ENCODE measurements at places on chromosomes 2 and 18. TPM values are rescaled to one million over a fixed set of nuclear protein-coding genes. Genes with fewer than 3 reads are reported as not detected.

DNA sequence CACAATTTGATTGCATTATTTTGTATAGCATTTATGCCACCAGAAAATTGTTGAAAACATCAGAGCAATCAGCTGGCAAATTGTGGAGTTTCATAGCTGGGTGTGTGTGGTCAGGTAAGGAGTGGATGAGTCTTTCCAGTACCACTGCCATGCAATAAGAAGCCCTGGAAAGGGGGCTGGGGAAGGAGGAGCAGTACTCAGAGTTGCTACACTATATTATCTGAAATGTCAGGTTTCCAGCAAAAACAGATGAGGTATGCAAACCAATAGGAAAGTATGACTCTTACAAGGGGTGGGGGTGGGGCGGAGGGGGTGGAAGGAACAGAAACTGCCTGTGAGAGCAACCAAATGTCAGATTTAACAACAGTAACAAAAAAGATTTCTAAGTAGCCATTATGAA is 112.2 kb downstream of the SOS1 start:
- H3K36me3 ChIP-seq: peaks cover 70% of the 10 kb centered on the region
- DNase-seq: no peak
- H3K27ac ChIP-seq: no peak overlapping the region

DNA sequence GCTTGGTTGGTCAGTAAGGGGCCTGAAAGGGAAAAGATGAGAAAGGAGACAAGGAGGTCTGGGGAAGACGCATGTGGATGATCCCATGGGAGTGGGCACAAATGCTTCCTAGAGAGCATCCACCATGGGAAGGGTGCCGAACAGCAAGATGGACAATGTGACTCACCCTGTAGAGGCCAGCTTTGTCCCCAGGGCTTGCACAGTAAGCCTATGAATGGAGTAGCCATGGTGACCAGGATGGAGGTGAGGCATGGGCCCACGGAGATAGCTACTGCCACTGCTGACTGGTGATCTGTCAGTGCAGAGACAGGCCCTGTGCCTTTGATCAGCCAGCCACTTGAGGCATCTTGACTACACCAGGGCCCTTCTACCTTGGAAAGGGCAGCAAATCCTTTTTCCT is 172.6 kb downstream of the HAUS1 start:
- H3K4me1 ChIP-seq: peaks cover 4% of the 10 kb centered on the region
- no peaks in the 10 kb centered on the region for H3K27me3 ChIP-seq
- no peak overlapping the region for H3K27ac ChIP-seq
- H3K4me3 ChIP-seq: no peak overlapping the region
- DNase-seq: no peak

- no peak overlapping the region for H3K4me3 ChIP-seq
- H3K27me3 ChIP-seq: no peaks in the 10 kb centered on the region
- DNase-seq: no peak
Observed at GRCh38 chr2:188449561-188449960, 157.9 kb downstream of the GULP1 start.

- no peaks in the 10 kb centered on the region for H3K4me1 ChIP-seq
- H3K4me3 ChIP-seq: no peak overlapping the region
- H3K27ac ChIP-seq: no peak overlapping the region
- no peak for DNase-seq
- no peaks in the 10 kb centered on the region for H3K36me3 ChIP-seq
- H3K27me3 ChIP-seq: no peaks in the 10 kb centered on the region
Observed at GRCh38 chr2:182649316-182649715, 66.7 kb upstream of the DNAJC10 start.

DNA sequence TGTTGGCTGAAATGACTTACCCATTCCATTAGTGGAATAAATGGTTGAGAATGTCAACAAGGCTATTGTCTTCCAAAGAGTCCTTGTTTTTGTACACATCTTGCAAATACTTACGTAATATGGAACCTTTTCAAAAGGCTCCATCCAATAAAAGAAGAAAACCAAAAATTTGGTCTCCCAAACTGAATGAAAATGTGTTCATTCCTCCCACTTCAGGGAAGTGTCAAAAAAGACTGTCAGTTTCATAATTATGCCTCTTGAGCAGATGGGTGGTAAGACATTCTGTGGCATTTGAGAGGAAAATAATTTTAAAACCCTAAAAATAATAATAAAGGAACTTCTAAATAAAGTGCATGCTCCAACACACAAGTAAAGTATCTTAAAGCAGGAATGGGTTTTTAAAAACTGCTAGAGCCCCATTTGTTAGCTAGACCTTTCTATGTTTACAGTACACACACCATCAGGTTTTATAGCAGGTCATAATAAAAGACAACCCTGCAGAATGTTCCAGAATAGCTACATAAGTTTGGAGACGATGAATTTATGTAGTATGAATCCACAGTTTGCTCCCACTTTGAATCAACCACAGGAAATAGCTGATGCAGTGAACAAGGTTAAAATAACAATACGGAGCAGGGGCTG is 843.7 kb downstream of the LRRTM4 start:
- no peak overlapping the region for H3K27ac ChIP-seq
- H3K4me3 ChIP-seq: no peak overlapping the region
- H3K27me3 ChIP-seq: no peaks in the 10 kb centered on the region
- H3K36me3 ChIP-seq: no peaks in the 10 kb centered on the region
- no peaks in the 10 kb centered on the region for H3K4me1 ChIP-seq

DNA sequence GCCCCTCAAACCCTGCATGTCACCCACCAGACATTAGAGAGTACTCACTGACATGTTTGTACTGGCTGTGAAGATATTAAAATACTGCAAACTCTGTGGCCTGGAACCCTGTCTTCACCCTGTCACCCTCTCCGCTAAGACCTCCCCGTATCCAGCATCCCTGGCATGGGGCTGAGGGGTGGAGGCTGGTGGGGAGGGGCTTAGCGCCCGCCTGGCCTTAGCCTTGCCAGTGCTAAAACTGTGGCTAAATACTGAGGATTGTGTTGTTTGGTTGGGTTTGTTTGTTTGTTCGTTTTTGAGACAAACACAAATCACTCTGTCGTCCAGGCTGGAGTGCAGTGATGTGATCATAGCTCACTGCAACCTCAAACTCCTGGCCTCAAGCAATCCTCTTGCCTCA is 1.8 kb downstream of the PSTPIP2 start:
- no peak overlapping the region for H3K27ac ChIP-seq
- no peak for DNase-seq
- no peak overlapping the region for H3K4me3 ChIP-seq
- H3K27me3 ChIP-seq: no peaks in the 10 kb centered on the region

DNA sequence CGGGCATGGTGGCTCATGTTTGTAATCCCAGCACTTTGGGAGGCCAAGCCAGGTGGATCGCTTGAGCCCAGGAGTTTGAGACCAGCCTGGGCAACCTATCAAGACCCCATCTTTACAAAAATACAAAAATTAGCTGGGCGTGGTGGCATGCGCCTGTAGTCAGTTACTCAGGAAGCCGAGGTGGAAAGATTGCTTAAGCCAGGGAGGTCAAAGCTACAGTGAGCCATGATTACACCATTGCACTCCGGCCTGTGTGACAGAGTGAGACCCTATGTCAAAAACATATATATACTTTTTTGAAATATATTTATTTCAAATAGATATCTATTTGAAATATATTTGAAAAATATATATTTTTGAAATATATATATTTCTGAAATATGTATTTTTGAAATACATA is 10.9 kb downstream of the OSBPL1A start:
- H3K36me3 ChIP-seq: no peaks in the 10 kb centered on the region
- DNase-seq: no peak
- H3K27ac ChIP-seq: no peak overlapping the region
- no peaks in the 10 kb centered on the region for H3K27me3 ChIP-seq

- H3K4me3 ChIP-seq: no peak overlapping the region
- peaks cover 40% of the 10 kb centered on the region for H3K36me3 ChIP-seq
- DNase-seq: peak; percentile 10
- no peak overlapping the region for H3K27ac ChIP-seq
- H3K27me3 ChIP-seq: no peaks in the 10 kb centered on the region
- H3K4me1 ChIP-seq: peaks cover 9% of the 10 kb centered on the region
Observed at GRCh38 chr18:54284981-54285785, 15.9 kb downstream of the POLI start.

GRCh38 chr2:129004485-129004884 is 685.8 kb upstream of the HS6ST1 start:
- H3K36me3 ChIP-seq: no peaks in the 10 kb centered on the region
- no peak overlapping the region for H3K4me3 ChIP-seq
- no peak for DNase-seq
- no peak overlapping the region for H3K27ac ChIP-seq
- H3K27me3 ChIP-seq: no peaks in the 10 kb centered on the region

GRCh38 chr2:62136956-62137830 is 58.7 kb upstream of the B3GNT2 start:
- H3K36me3 ChIP-seq: no peaks in the 10 kb centered on the region
- H3K4me1 ChIP-seq: no peaks in the 10 kb centered on the region
- H3K27me3 ChIP-seq: no peaks in the 10 kb centered on the region
- H3K4me3 ChIP-seq: no peak overlapping the region

DNA sequence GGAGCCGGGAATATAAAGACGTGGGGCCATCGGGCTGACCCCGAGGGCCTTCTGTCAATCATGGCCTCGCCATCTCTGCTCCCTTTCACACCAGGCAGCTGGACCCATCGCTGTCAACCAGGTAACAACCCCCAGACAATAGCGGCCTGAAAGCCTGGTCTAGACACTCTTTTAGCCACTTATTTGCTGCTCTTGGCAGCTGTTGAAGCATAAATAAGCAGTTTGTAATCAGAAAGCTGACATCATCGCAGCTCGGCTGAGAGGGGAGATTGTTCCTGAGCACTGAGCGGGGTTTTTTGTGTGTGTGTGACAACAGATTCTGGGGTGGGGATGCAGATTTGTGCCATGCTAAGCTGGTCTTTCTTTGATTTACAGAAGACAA is 423.6 kb upstream of the POU3F3 start:
- H3K36me3 ChIP-seq: no peaks in the 10 kb centered on the region
- H3K4me3 ChIP-seq: no peak overlapping the region
- H3K27ac ChIP-seq: no peak overlapping the region
- no peaks in the 10 kb centered on the region for H3K4me1 ChIP-seq
- DNase-seq: no peak

- DNase-seq: no peak
- no peaks in the 10 kb centered on the region for H3K36me3 ChIP-seq
- H3K27me3 ChIP-seq: no peaks in the 10 kb centered on the region
- no peak overlapping the region for H3K27ac ChIP-seq
- no peaks in the 10 kb centered on the region for H3K4me1 ChIP-seq
Observed at GRCh38 chr18:56443166-56443907, 195.1 kb downstream of the TXNL1 start.

GRCh38 chr18:34399892-34400291 is 175.2 kb upstream of the NOL4 start:
- no peak overlapping the region for H3K27ac ChIP-seq
- H3K4me1 ChIP-seq: no peaks in the 10 kb centered on the region
- DNase-seq: no peak
- H3K27me3 ChIP-seq: no peaks in the 10 kb centered on the region

GRCh38 chr2:220708366-220708765 is 863.7 kb downstream of the EPHA4 start:
- H3K36me3 ChIP-seq: no peaks in the 10 kb centered on the region
- no peaks in the 10 kb centered on the region for H3K27me3 ChIP-seq
- H3K27ac ChIP-seq: no peak overlapping the region
- no peak overlapping the region for H3K4me3 ChIP-seq
- no peaks in the 10 kb centered on the region for H3K4me1 ChIP-seq
- no peak for DNase-seq

- H3K4me1 ChIP-seq: no peaks in the 10 kb centered on the region
- no peak overlapping the region for H3K4me3 ChIP-seq
- H3K36me3 ChIP-seq: no peaks in the 10 kb centered on the region
- DNase-seq: no peak
- H3K27ac ChIP-seq: no peak overlapping the region
Observed at GRCh38 chr18:22829781-22830180, 103.3 kb upstream of the RBBP8 start.

GRCh38 chr2:8676921-8677645 is 4.8 kb upstream of the ID2 start:
- DNase-seq: no peak
- peaks cover 44% of the 10 kb centered on the region for H3K4me1 ChIP-seq
- H3K27me3 ChIP-seq: peaks cover 26% of the 10 kb centered on the region
- H3K4me3 ChIP-seq: no peak overlapping the region

DNA sequence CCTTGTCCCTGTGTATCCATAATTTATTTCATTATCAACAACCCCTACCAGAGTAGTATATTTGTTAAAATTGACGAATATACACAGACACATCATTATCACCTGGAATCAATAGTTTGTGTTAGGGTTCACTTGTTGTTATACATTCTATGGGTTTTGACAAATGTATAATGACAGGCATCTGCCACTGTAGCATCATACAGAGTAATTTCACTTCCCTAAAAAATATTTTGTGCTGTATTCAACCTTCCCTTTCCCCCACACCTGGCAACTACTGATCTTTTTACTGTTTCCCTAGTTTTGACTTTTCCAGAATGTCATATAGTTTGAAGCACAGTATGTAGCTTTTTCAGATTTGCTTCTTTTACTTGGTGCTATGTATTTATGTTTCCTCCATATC is 132.0 kb downstream of the ZNF804A start:
- no peak for DNase-seq
- H3K4me3 ChIP-seq: no peak overlapping the region
- H3K27me3 ChIP-seq: no peaks in the 10 kb centered on the region
- no peaks in the 10 kb centered on the region for H3K4me1 ChIP-seq

DNA sequence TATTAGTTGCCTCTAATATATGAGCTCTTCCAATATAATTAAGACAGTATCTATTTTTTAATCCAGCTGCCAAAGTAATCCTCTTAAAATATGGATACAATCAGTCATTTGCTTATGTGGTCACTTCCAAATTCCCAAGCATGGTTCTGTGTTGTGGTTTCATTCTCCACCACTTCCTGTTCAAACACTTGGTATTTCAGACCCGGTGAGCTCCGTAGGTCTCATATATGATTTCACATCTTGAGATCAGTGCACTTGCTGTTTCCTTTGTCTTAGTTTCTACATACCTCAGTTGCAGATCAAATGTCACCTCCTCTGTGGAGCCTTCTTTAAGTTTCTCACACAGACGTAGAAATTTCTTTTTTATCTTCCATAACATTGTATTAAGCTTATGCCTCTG is 254.2 kb downstream of the KCNS3 start:
- no peak overlapping the region for H3K27ac ChIP-seq
- H3K27me3 ChIP-seq: no peaks in the 10 kb centered on the region
- H3K36me3 ChIP-seq: no peaks in the 10 kb centered on the region
- no peaks in the 10 kb centered on the region for H3K4me1 ChIP-seq
- no peak overlapping the region for H3K4me3 ChIP-seq

The KCNS3 gene
- not detected for total RNA-seq

The LOXL3 gene
- total RNA-seq: 0.25 TPM

The PIGN gene
- total RNA-seq: 11.7 TPM

The TRIM43 gene
- not detected for total RNA-seq

The CD8B2 gene
- total RNA-seq: not detected

The LYPD6 gene
- total RNA-seq: not detected

The UGT1A8 gene
- not detected for total RNA-seq

The C2orf15 gene
- total RNA-seq: 2.1 TPM

The PCARE gene
- total RNA-seq: not detected

The LINC00305 gene
- not detected for total RNA-seq

The ATP6V1B1 gene
- total RNA-seq: not detected

Measured in CD4-positive, alpha-beta T cell (primary cell).